Hepatocyte (in vitro differentiated cells): ENCODE measurements at places on chromosomes 7 and 10. TPM values are rescaled to one million over a fixed set of nuclear protein-coding genes. Genes with fewer than 3 reads are reported as not detected.

Gene INMT
- polyA plus RNA-seq = 17.4 and 22.0 TPM in 2 replicates

Gene OR13A1
- polyA plus RNA-seq = not detected in 2 replicates

Gene OR6V1
- 0.34 TPM in 1 of 2 replicates, not detected in the other for polyA plus RNA-seq

Gene MAT1A
- polyA plus RNA-seq = 20.1 and 38.3 TPM in 2 replicates

Gene CALHM1
- polyA plus RNA-seq = 0.11 TPM in 1 of 2 replicates, not detected in the other

Gene NOD1
- 3.0 and 7.5 TPM in 2 replicates for polyA plus RNA-seq

Gene BTAF1
- 15.3 and 21.5 TPM in 2 replicates for polyA plus RNA-seq

Gene CDK14
- polyA plus RNA-seq = 8.6 and 15.2 TPM in 2 replicates

Gene TBX20
- polyA plus RNA-seq = 2.4 and 4.5 TPM in 2 replicates

Gene PLOD3
- 127 and 129 TPM in 2 replicates for polyA plus RNA-seq

Gene PRSS2
- 241 and 273 TPM in 2 replicates for polyA plus RNA-seq

Gene FLNC
- 40.4 and 46.6 TPM in 2 replicates for polyA plus RNA-seq

Gene CCDC6
- polyA plus RNA-seq = 22.3 and 23.7 TPM in 2 replicates

Gene ANXA8L1
- 70.7 and 110 TPM in 2 replicates for polyA plus RNA-seq

Gene CALY
- polyA plus RNA-seq = 3.1 and 3.7 TPM in 2 replicates

GRCh38 chr7:26789481-26790184 is 74.8 kb downstream of the SKAP2 start:
- H3K4me3 ChIP-seq = no peak overlapping the region
- no peak for DNase-seq
- no peaks in the 10 kb centered on the region for H3K36me3 ChIP-seq
- no peaks in the 10 kb centered on the region for H3K4me1 ChIP-seq
- H3K27ac ChIP-seq = no peak overlapping the region

DNA sequence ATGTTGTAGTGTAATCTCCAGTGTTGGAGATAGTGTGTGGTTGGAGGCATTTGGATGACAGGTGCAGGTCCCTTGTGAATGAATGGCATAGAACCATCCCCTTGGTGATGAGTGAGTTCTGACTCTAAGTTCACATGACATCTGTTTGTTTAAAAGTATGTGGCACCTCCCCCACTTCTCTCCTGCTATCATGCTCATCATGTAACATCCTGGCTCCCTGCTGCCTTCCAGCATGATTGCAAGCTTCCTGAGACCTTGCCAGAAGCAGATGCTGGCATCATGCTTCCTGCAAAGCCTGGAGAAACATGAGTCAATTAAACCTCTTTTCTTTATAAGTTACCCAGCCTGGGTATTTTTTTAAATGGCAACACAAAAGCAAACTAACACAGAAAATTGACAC is 499.0 kb upstream of the SEMA3D start:
- DNase-seq = no peak
- H3K27me3 ChIP-seq = no peaks in the 10 kb centered on the region
- no peaks in the 10 kb centered on the region for H3K4me1 ChIP-seq
- H3K36me3 ChIP-seq = no peaks in the 10 kb centered on the region
- no peak overlapping the region for H3K27ac ChIP-seq

- H3K36me3 ChIP-seq = no peaks in the 10 kb centered on the region
- no peaks in the 10 kb centered on the region for H3K27me3 ChIP-seq
- no peaks in the 10 kb centered on the region for H3K4me1 ChIP-seq
- H3K4me3 ChIP-seq = no peak overlapping the region
- no peak overlapping the region for H3K27ac ChIP-seq
These were observed 71.6 kb downstream of the FBXL13 start for GRCh38 chr7:103003004-103003403.

DNA sequence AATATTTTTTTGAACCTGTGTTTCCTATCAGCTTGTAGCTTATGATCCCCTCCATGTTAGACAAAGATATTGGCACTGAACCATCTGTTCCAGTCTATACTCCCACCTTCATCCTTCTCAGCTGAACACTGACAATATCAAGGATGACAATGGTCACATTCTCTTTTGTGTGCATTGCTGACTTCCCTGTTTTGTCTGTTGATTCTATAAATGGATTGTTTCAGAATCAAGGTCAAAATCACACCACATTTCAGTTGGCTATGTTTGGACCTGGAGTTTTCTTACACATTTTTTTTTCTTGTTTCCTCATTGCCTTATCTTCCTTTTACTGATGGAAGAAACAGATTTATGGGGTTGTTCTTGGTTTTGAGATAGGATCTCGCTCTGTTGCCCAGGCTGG is 11.3 kb upstream of the SMURF1 start:
- H3K36me3 ChIP-seq = no peaks in the 10 kb centered on the region
- no peak overlapping the region for H3K27ac ChIP-seq
- no peaks in the 10 kb centered on the region for H3K4me1 ChIP-seq
- DNase-seq = no peak

DNA sequence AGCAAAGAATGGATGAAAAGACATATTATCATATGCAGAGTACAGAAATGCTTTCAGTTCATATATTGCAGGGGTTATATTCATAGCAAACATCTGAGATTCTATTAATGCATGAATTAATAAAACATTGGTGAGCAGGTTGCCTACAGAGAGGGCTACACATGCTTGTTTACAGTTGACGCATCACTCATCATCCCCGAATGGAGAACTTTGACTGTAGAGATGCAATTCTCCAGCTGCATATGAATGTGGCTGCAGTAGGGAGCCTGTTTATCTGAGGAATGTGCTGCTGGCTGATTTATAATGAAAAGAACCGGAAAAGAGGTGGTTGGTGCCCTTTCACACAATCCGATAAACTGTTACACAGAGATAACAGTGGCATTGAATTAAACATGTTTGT is 116.5 kb downstream of the GRM3 start:
- no peak overlapping the region for H3K27ac ChIP-seq
- H3K36me3 ChIP-seq = no peaks in the 10 kb centered on the region
- H3K4me1 ChIP-seq = no peaks in the 10 kb centered on the region
- peaks cover 5% of the 10 kb centered on the region for H3K27me3 ChIP-seq
- DNase-seq = no peak

- no peak overlapping the region for H3K27ac ChIP-seq
- H3K36me3 ChIP-seq = no peaks in the 10 kb centered on the region
- H3K27me3 ChIP-seq = peaks cover 41% of the 10 kb centered on the region
- no peak overlapping the region for H3K4me3 ChIP-seq
- no peak for DNase-seq
These were observed 23.3 kb upstream of the EMX2 start for GRCh38 chr10:117519286-117519685.

- H3K4me1 ChIP-seq = no peaks in the 10 kb centered on the region
- DNase-seq = no peak
- no peak overlapping the region for H3K27ac ChIP-seq
- H3K36me3 ChIP-seq = no peaks in the 10 kb centered on the region
- no peaks in the 10 kb centered on the region for H3K27me3 ChIP-seq
These were observed 262.8 kb upstream of the TCERG1L start for GRCh38 chr10:131574363-131574706.

DNA sequence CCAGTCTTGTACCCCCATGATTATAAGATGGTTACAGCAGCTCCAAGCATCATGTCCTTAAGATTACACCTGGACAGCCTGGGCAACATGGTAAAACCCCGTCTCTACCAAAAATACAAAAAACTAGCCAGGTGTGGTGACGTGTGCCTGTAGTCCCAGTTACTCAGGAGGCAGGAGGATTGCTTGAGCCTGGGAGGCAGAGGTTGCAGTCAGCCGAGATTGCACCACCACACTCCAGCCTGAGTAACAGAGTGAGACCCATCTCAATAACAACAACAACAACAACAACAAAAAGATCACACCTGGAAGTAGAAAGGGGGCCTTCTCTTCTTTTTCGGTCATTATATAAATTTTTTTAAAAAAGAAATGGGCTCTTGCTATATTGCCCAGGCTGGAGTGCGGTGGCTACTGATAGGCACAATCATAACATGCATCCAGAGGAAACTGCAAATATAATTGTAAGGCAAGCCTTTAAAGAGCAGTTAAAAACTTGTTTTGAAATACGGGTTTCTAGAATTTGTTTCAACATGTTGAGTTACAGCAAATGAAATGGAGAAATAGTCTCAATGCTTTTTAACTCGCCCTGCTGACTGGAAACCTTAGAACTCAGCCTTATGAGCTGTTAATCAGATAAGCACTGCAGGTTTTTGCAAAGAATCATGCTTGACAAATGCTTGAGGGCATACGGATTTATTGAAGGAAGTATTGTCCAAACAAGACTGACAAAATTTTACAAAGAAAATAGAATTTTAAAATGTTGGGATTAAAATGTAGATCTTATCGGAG is 4.7 kb upstream of the ENTPD7 start:
- no peaks in the 10 kb centered on the region for H3K27me3 ChIP-seq
- H3K4me3 ChIP-seq = no peak overlapping the region
- DNase-seq = no peak
- H3K4me1 ChIP-seq = no peaks in the 10 kb centered on the region
- no peaks in the 10 kb centered on the region for H3K36me3 ChIP-seq

- DNase-seq = no peak
- no peaks in the 10 kb centered on the region for H3K4me1 ChIP-seq
- no peak overlapping the region for H3K27ac ChIP-seq
- H3K4me3 ChIP-seq = no peak overlapping the region
- no peaks in the 10 kb centered on the region for H3K27me3 ChIP-seq
These were observed 102.1 kb downstream of the PPP1R17 start for GRCh38 chr7:31788883-31789680.

DNA sequence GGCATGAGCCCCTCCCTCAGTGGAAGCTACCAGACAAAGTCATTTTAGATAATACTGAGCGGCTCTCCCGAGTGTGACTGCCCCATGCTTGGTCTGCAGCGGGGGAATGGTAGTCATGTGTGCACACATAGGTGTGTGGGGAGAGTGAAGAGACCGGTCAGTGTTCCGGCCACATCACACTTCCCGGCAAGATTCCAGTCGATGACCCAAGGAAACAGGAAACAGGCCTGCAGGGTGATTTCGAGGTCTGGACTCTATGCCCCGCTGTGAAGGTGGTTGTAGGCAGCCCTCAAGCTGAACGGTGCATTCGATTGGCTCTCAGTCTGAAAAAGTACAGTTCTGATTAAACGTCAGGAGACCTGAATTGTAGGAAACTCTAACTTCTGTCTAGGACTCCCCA is 73.2 kb downstream of the SYPL1 start:
- H3K4me1 ChIP-seq = peaks cover 5% of the 10 kb centered on the region
- H3K27ac ChIP-seq = peak overlapping the region; percentile 48
- H3K36me3 ChIP-seq = no peaks in the 10 kb centered on the region
- H3K27me3 ChIP-seq = no peaks in the 10 kb centered on the region

- peak overlapping the region; percentile 95 for H3K27ac ChIP-seq
- peaks cover 29% of the 10 kb centered on the region for H3K4me1 ChIP-seq
- H3K4me3 ChIP-seq = no peak overlapping the region
- peak; percentile 76 for DNase-seq
- no peaks in the 10 kb centered on the region for H3K36me3 ChIP-seq
These were observed 56.3 kb downstream of the ASB13 start for GRCh38 chr10:5609952-5610616.

DNA sequence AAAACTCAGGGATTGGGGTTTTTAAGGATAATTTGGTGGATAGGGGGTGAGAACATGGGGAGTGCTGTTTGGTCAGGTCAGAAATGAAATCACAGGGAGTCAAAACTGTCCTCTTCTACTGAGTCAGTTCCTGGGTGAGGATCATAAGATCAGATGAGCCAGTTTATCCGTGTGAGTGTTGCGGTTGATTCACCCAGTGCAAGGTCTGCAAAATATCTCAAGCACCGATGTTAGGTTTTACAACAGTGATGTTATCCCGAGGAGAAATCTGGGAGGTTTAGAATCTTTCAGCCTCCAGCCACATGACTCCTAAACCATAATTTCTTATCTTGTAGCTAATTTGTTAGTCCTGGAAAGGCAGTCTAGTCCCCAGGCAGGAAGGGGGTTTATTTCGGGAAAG is 31.7 kb upstream of the AGR2 start:
- H3K36me3 ChIP-seq = no peaks in the 10 kb centered on the region
- no peak overlapping the region for H3K4me3 ChIP-seq
- H3K27ac ChIP-seq = no peak overlapping the region
- DNase-seq = no peak

DNA sequence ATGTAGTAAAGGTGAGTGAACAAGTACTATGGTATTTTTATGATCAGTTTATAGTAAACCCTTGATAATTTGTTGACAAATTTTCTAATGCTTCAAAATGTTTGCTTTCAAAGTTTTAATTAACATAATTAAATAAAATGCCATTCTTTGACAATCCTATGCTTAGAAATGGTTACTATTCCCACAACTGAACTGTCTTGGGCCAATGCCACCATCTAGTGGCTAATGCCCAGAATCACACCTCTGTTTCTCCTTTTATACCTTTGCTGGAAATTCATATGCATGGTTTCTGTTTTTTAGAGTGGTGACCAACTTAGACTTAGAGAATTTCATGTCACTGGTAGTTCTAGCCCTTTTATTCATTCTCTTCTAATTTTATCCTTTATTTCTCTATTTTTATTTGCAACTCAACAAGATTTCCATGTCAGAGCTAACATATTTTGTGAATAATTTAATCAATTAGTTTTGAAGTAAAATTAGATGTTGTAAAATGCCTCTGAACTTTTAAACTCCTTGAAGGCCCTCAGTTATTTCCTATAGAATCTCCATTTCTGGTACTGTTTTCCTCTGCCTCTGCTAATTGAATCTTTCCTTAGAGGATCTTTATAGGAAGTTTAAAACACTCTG is 31.1 kb downstream of the PCGF5 start:
- H3K27me3 ChIP-seq = no peaks in the 10 kb centered on the region
- H3K36me3 ChIP-seq = no peaks in the 10 kb centered on the region
- DNase-seq = peak; percentile 69
- no peaks in the 10 kb centered on the region for H3K4me1 ChIP-seq
- H3K27ac ChIP-seq = no peak overlapping the region

DNA sequence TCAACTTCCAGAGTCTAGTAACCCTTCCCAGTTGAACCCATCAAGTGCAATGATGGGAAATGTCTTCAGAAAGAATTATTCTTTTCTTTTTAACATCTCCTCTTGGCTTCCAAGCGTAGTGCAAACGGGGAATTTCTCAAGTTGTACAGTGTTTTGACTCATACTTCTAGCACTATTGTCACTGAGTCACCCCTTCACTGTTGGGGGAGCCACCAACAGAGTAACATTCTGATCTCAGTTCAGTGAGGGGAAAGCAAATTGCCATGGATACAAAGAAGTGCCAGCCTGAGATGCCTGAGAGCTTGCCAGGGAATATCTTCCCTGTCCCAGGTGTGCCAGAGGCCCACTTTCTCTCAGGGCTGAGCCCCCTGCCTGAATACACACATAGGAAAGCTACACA is 31.0 kb downstream of the CYP3A5 start:
- no peak overlapping the region for H3K27ac ChIP-seq
- H3K36me3 ChIP-seq = no peaks in the 10 kb centered on the region
- DNase-seq = no peak
- no peaks in the 10 kb centered on the region for H3K27me3 ChIP-seq
- H3K4me3 ChIP-seq = no peak overlapping the region

GRCh38 chr7:119167431-119167830 is 942.9 kb downstream of the ANKRD7 start:
- no peaks in the 10 kb centered on the region for H3K4me1 ChIP-seq
- H3K27me3 ChIP-seq = no peaks in the 10 kb centered on the region
- no peak for DNase-seq
- no peak overlapping the region for H3K4me3 ChIP-seq
- H3K27ac ChIP-seq = no peak overlapping the region

- H3K27me3 ChIP-seq = no peaks in the 10 kb centered on the region
- peaks cover 24% of the 10 kb centered on the region for H3K4me1 ChIP-seq
- no peaks in the 10 kb centered on the region for H3K36me3 ChIP-seq
- H3K27ac ChIP-seq = no peak overlapping the region
- H3K4me3 ChIP-seq = no peak overlapping the region
These were observed 13.9 kb downstream of the VCL start for GRCh38 chr10:74011770-74012169.

- no peak overlapping the region for H3K27ac ChIP-seq
- DNase-seq = no peak
- H3K36me3 ChIP-seq = no peaks in the 10 kb centered on the region
These were observed 586 bp upstream of the AOC1 start for GRCh38 chr7:150851492-150852370.
